ELR (cell line): ENCODE measurements at places on chromosomes 5 and 9.

DNA sequence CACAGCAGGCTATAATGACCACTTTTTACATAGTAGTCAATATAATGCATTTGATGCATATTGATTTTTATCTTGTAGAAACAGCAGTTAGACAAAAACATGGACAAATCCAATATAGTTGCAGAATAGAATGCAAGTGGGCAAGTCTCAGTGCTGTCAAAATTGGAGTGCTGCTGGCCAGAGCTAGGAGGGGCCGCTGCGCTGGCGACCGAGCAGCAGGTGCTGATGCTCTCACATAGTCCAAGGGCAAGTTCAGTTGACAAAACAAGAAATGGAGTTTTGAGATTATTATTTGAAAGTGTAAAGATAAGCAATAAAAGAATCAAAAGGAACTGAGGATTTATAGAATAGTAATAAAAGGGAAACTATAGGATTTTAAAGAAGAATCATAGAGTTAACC lies 60.6 kb upstream of the CDK20 start:
- DNase-seq = no peak

DNA sequence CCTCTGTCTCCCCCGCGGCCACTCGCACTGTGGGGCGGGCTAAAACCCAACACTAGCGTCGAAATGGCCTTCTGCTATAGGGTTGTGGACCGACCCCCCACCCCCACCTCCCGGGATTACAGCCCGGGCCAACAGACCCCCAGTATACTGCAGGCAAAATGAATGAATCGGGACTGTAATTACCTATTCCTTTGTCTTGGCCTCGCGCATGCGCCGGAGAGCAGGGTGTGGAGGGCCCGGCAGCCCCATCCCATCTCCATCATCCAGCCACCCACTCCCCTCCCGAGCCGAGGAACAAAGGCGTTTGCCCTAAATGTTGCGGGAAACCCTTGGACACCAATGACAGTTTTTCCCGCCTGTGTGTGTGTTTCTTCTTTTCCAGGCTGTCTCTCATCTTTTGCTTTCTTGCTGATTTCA lies 1.6 kb downstream of the BASP1 start:
- DNase-seq = peak; percentile 53

DNA sequence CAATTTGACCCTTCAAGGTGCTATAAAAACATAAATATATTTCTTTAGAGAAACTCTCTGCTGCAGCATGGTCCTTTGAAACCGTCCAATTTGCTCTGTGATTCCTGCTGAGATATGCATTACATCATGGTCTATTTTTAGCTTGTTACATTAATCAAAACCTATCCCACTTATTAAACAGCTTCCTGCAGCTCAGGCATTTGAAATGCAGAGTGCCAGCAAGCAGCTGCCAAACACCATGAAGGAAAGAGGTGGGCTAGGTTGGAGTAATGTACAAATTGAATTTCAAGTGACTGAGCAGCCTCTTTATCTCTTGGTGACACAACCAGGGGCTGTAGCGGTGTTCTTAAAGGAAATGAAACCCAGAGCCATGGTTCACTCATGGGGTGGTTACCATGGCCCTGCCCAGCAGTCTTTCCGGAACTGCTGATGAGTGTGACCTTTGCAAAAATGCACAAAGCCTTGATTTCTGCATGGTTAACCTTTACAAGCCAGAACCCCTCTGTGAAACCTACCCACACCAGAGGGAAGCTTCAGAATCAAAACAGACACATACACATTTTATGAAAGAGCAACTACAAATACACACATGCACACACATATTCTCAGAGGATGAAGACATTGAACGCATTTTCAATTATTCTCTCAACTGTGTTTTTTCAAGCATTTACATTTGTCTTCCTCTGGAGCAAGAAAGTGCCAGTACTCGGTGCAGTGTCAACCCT lies 155.8 kb upstream of the ZNF608 start:
- DNase-seq = no peak

DNA sequence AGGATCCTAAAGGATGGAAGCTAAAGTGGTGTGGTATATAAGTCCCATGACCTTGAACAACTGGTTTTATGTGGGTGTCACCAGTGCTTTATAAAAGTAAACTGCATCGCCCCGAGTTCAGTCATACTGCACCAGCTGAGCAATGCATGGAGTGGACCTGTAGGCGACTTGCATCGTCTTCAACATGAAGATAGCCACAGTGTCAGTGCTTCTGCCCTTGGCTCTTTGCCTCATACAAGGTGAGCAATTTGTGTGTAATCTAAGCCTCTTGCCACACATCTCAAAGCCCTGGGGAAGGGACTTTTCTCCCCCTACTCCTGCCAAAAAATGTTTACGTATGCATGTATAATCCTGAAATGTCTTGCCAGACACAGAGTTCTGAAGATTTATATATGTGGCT lies at the start of gene SPINK5:
Gene SPINK5 (plus strand): TSS at position 120 of the 400 bp plus-strand sequence. CDS start 65 bp downstream, at position 185.
- DNase-seq = no peak

- no peak for DNase-seq
Measured at GRCh38 chr5:51657340-51658240, 274.3 kb downstream of the ISL1 start.

DNA sequence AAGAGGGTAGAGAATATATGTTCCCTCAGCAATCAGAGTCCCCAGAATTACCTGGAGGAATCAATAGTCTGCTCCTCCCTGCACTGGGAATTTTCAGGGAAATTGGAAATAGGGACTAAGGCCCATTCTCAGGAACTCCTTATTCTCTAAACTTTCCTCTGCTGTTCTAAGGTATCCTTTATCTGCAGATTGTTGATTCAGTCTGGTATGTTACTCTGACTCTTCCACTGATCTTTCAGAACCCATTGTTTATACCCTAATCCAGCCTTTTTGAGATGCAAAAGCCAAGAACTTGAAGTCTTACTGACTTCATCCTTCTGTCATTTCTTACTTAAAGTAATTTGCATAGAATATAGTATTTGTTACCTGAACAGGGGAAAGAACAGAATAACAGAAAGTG lies 143.5 kb upstream of the PPP1R2B start:
- no peak for DNase-seq

- DNase-seq = peak; percentile 94
Measured at GRCh38 chr5:141524604-141525597, 36.0 kb downstream of the PCDHGC5 start.

DNA sequence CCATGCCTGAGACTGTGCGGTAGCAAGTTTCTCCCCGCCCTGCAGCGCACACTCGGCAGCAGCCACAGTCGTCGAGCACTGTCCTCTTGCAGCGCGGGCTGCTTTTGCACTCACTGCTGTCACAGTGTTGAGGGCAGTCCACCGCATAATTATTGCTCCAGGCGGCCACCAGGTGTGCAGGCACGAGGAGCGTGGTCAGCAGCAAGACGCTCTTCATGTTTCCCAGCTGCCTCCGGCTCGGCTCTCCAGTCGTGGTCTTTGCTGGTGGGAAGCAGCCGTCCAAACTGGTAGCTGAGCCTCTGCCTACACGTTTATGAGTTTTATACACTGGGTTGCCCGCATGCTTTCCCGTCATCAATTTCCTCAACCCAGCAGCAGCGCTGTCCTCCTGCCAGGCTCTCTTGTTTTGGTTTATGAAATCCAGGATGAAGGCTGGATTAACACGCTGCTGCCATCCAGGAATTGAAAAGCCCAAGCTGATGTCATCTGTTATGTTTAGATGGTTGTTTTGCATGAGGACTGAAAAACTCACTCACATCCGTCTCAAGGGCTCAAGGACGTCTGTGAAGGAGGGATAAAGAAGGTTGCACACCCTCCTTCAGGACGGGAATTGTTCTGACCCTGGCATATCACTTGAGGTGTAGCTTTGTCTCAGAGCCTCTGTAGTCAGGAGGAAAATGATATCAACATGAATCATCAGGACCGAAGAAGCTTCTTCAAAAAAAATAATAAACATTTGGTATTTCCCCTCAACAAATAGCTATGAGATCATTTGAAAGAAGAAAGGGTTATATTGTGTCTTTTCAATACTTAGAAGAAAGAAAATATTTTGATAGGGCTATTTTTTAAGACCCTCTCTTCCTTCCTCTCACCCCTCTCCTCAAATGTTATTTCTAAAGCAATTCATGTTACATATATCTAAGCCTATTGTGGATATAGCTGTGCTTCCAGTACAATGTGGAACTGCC lies at the start of gene ESM1:
Gene ESM1 (minus strand): TSS at position 293 of the 968 bp plus-strand sequence. CDS start 76 bp downstream, at position 217.
- peak; percentile 99 for DNase-seq

- no peak for DNase-seq
Measured at GRCh38 chr5:65823845-65824445, 101.9 kb downstream of the NLN start.

DNA sequence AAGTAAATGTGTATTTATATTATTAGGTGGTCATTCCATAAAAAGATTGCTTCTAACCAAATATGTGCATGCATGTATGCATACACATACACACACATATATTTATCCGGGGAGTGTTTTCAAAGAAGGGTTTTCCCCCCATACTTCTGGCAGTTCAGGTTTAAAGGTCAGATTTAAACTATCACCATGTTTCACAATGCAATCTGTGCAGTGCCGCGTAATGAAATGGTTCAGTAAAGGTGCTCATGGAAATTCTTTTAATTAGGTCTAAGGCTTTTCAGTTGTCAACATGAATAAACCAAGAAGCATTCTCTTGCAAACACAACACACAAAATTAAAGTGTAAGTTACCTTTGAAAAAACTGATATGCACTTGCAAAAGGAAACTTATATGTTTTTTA lies 211.0 kb downstream of the CRB2 start:
- DNase-seq = no peak

GRCh38 chr5:179385914-179386313 lies 40.7 kb upstream of the ADAMTS2 start:
- DNase-seq = no peak

- no peak for DNase-seq
Measured at GRCh38 chr9:129667850-129668249, 2.4 kb downstream of the PRRX2 start.

GRCh38 chr5:1101961-1102713 lies 9.7 kb downstream of the SLC12A7 start:
- DNase-seq = no peak

DNA sequence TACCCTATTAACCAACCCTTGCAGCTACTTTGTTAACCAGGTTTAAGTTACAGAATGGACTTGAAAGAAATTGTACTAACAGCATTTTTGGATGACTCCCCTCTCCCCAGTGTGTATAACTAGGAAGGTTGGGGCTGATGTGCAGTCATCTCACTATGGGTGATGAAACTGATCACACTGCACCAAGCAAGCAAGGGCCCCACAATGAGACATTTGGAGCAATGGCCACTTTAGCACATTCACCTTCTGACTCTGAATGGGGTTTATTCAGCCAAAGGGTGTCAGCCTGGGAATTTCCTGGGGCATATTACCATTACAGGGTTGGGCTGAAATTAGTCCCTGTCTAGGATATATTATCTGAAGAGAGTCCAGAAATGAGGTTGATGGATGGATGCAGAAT lies 18.7 kb upstream of the CYFIP2 start:
- no peak for DNase-seq

DNA sequence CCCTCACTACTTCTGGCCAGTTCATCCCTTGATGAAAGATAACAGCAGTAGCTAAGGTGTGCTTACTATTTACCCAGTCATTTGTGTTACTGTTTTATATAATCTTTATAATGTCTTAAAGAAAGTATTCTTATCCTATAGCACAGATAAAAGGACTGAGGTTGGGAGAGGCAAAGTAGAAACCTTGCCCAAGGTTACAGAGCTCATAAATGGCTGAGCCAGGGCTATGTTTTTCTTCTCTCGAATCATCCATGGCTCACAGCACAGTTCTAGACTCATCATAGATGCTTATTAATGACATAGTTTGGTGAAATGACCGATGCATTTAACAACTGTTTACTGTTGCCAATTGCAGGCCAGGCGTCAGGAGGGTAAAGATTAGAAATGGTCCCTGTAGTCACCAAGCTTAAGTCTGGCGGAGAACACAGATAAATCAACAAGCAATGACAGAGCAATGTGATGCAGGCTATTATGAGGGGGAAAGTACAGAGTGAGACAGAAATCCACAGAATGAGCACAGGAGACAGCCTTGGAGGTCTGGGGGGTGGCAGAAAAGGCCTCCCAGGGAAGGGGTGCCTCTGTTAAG lies 65.6 kb upstream of the ZNF622 start:
- no peak for DNase-seq

GRCh38 chr5:164233791-164234190 lies 728.4 kb downstream of the MAT2B start:
- DNase-seq = no peak

DNA sequence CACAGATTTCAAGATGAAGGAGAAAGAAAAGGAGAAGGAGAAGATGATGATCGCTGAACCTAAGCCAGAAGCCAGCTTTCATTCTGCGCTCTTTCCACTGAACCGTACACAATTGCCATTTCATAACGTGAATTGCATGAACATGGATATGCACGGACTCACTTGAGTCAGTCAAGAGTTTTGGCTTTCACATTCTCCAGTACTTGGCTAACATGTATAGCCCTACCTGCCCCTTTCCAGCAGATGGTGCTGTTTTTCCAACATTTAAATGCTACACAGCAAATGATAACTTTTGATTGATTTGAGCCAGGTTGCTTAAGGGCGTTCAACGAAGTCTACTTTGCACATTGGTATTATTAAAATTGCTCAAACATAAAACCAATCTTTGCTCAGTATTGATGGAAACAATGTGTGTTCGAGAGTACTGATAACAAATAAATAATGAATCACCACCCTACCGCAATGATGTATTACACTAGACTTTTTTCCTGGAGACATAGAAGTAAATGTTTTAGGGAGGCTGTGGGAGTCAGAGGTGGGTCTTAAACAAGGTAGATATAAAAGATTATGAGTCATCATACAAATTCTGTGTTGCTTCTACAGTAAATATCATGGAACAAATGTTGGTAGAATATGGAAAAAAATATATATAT lies 196.4 kb downstream of the TRPM3 start:
- peak; percentile 86 for DNase-seq

DNA sequence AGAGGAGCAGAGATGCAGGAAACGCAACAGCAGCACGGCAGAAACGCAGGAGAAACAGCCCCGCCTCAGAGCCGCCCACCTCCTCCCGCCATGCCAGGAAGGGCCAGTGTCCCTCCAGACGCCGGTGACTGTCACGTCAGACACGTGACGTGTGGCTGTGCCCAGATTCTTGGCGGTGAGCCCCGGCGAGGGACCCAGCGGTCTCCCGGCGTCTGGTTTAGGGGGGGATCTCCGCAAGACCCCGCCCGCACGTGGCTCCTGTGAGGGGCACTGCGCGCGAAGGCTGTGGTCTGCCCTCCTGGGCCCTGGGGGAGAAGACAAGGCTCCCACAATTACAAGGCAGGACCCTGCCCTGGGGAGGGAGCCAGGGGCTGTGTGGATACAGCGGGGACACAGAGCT lies 2.4 kb upstream of the LCN8 start:
- DNase-seq = no peak

- DNase-seq = no peak
Measured at GRCh38 chr5:167001246-167001645, 1290.2 kb upstream of the WWC1 start.

- no peak for DNase-seq
Measured at GRCh38 chr9:107615321-107615720, 125.8 kb upstream of the KLF4 start.

DNA sequence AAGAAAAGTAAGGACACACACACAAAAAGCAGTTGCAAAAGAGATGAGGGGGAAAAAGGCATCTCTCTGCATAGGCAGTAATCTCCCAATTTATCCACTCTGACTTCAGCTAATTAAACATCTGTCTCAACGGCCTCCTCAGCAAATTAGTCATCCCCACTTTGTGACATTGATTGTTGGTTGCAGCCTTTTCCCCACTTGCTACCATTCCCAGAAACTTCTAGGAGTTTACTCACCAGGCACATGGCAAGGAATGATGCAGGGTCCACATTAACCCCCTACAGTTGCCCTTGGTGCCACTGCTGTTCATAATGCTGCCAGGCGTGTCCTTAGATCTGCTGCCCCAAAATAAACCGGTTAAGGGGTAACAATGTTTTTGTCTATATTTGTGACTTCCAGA lies 174.6 kb downstream of the MAPKAP1 start:
- DNase-seq = no peak

- DNase-seq = no peak
Measured at GRCh38 chr9:71515107-71515506, 253.2 kb downstream of the CEMIP2 start.
